Left lung (tissue), 14 donors: ENCODE measurements at places on chromosomes 7 and 10. TPM values are rescaled to one million over a fixed set of nuclear protein-coding genes. Genes with fewer than 3 reads are reported as not detected.

GATA3 gene
- 1.7 TPM for total RNA-seq

GRCh38 chr10:120953897-120954296, 102.7 kb downstream of the WDR11 start:
- H3K27me3 ChIP-seq = peaks cover 5% of the 10 kb centered on the region
- no peak overlapping the region for H3K4me3 ChIP-seq
- H3K27ac ChIP-seq = no peak overlapping the region
- H3K36me3 ChIP-seq = no peaks in the 10 kb centered on the region

TMEM139 gene
- 18.5 TPM for total RNA-seq

DNA sequence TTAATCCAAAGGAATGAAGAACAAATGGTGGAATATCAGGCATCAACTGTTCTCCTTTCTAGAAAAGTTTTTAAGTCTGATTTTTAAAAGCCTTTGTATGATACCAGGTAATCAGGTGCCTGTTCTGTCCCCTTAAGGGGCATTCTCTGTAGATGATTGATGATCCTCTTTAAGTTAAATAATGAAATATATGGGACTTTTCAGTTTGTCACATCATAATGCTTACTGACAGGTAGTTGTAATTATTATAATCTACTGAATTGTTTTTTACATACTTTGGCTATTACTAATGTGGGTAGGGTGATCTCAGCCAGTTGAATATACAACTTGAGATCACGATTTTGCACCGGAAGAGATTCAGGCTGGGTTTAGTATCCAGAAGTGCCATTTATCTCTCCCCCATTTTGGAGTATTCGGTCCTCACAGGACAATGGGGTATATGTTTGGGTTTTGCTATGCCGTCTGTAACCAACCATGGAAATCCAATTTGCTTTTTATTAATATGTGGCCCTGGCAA, 330.2 kb downstream of the BICC1 start:
- H3K4me3 ChIP-seq = no peak overlapping the region
- no peaks in the 10 kb centered on the region for H3K27me3 ChIP-seq
- no peaks in the 10 kb centered on the region for H3K4me1 ChIP-seq
- H3K27ac ChIP-seq = no peak overlapping the region

- H3K4me3 ChIP-seq = no peak overlapping the region
- H3K4me1 ChIP-seq = no peaks in the 10 kb centered on the region
- DNase-seq = no peak
- no peaks in the 10 kb centered on the region for H3K27me3 ChIP-seq
- H3K27ac ChIP-seq = no peak overlapping the region
- no peaks in the 10 kb centered on the region for H3K36me3 ChIP-seq
Observed at GRCh38 chr10:76074659-76075058, 643.2 kb downstream of the LRMDA start.

CTAGE4 gene
- total RNA-seq = 5.3 TPM

SOSTDC1 gene
- 8.8 TPM for total RNA-seq

- DNase-seq = no peak
- no peak overlapping the region for H3K4me3 ChIP-seq
- H3K27me3 ChIP-seq = no peaks in the 10 kb centered on the region
- no peaks in the 10 kb centered on the region for H3K36me3 ChIP-seq
- no peaks in the 10 kb centered on the region for H3K4me1 ChIP-seq
- H3K27ac ChIP-seq = no peak overlapping the region
Observed at GRCh38 chr7:15848362-15848761, 161.9 kb upstream of the MEOX2 start.

SPDYE11 gene
- not detected for total RNA-seq
